ENCODE measurements at places on chromosomes 3 and 15.

DNA sequence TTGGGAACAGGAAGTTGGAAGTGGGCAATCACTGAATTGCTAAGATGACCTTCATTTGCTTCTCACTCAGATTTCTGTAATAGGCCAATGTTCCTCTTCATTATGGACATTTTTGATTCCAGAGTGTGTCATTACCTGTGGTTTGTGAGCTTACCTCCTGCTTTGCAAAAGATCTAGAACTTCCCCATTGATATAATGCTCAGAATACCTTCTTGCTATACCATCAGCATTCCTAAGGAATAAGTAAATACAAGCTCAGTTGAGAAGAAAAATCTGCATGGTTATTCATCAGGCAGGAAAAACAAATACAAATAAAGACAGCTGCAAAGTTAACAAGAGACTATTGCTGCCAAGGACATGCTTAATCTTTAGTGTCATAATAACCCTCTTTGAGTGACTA, 5.6 kb upstream of the RPL14 start:
- DNase-seq, result no peak

DNA sequence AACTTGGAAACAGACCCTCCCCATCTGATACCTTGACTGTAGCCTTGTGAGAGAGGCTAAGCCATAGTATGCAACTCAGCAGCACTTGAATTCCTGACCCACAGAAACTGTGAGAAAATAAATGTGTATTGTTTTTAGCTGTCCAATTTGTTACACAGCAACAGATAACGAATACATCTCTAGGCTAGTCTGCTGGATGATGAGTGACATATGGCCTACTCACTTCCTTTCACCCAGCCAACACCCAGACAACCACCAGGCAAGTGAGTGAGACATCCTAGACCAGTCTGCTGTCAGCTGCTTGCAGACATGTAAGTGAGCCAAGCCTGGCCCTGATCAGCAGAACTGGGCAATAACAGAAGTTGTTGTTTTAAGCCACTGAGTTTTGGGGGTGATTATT, 19.2 kb upstream of the SMAD6 start:
- DNase-seq, result no peak

GRCh38 chr15:90924375-90924774, 8.0 kb downstream of the HDDC3 start:
- DNase-seq, result no peak

DNA sequence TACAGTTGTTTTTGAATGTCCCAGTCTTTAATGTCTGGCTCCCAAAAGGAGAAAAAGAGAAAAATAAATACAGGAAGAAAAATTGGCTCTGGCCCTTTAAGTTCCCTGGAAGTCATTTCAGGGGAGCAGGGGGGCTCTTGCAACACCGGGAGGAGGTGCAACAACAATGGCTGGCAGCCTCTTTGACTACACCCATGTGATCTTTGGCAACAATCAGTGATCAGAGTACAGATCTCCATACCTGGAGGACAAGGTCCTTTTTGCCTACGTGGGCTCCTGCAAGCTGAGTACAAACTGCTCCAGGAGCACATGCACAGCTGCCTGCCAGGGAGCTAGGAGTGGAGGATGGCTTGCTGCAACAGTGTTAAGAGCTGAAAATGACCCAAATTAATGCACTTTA, 63.9 kb downstream of the GLCE start:
- DNase-seq, result no peak

- DNase-seq, result no peak
Observed at GRCh38 chr3:183807209-183807728, 18.1 kb downstream of the MAP6D1 start.

DNA sequence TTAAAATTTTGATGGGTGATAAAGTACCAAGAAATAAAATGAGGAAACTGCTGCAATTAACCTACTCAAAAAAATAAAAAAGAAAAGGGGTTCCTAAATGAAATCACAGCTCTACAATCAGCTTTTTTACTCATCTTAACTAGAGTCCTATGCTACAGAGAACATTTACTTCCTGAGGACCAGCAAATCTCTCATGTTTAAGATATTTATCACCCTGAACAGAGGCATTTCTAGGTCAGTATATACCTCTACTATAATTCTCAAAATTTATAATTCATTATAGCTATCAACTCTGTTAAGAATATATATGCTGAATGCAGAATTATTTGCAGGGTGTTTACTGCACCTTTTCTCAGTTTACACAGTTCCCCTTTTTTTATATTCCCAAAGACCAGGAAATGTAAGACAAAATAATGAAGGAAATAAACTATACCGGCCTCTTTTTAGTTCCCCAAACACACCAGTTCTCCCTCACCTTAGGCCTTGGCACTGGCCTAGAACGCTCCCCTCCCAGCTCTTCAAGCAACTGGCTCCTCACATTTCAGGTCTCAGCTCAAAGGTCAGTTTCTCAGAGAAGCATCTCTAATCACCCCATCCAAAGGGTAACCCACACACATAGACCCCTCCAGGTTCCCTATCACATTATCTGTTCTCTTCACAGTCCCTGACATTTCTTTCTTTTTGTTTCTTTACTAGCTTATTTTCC, 71.1 kb downstream of the LRRFIP2 start:
- no peak for DNase-seq
